Midbrain (tissue), 1 donor: ENCODE measurements at places on chromosomes 6 and 20.

GRCh38 chr6:18053078-18053477, 65.6 kb upstream of the KIF13A start:
- no peak for DNase-seq

DNA sequence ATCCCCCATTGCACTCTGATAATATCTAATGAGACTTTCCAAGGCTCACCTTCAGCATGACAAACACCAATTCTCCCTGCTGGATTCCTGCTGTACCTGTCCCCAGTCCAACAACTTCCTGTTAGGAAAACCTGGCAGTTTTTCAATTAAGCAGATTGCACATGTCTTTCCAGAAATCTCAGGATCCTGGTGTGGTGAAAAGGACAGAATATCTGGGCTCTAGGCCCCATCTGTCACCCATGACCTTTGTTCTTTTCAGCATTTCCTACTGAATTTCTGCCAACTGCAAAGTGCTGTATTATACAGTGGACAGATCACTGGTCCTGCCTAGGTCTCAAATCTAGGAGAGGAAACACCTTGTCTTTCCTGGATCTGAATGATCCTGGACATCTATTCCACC, 27.7 kb upstream of the DTNBP1 start:
- DNase-seq = no peak

DNA sequence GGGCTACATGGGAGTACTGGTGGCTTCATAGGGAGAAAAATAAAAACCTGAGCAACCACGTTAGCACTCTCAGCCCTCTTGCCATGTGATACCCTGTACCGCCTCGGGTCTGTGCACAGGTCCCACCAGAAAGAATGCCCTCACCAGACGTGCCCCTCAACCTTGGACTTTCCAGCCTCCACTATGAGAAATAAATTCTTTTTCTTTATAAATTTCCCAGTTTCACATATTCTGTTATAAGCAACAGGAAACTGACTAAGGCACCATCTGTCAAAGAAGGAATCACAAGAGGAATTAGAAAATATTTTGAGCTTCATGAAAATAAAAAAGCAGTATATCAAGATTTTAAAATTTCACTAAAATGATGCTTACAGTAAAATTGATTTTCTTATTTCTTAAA, 168.4 kb upstream of the BMP5 start:
- DNase-seq = no peak

DNA sequence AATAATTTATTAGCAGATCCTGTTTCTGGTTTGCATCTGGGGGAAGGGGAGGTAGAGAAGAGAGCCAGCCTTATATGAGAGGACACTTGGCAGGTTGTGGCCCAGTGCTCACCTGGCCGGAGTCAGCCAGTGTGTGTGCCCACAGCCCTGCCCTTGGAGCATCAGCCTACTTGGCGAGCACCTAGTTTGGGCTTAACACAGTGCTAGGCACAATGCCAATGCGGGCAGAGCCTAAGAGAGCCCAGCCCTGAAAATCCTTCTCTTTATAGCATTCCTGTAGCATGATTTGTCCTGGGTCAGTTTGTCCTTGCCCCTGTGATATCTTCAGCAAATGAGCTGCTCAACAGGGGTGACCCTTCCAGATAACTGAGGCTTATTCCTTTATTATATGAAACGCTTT, 73.0 kb downstream of the SLX4IP start:
- DNase-seq = no peak

GRCh38 chr6:94254689-94255088, 835.3 kb upstream of the EPHA7 start:
- DNase-seq = peak; percentile 35

GRCh38 chr6:169034516-169035167, 219.0 kb downstream of the THBS2 start:
- DNase-seq = no peak

GRCh38 chr6:142913036-142913510, 31.9 kb downstream of the HIVEP2 start:
- no peak for DNase-seq

DNA sequence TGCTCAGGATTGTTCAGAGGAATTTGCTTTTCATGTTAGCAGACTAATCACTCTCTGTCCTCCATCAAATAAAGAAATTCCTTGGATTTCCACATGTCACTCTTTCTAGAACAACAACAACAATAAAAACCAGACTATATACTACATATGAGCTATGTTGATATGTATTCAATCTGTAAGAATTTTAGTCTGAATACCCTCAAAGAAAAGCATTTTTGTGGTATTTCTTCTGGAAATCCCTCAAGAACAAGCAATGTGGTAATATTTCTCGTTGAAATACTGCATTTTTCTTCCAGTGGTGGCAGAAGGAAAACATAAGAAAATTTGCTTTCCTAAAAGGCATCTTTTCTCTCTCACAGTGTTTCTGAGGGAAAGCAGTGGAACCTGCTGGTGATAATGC, 312.6 kb upstream of the RSPO3 start:
- DNase-seq = no peak

DNA sequence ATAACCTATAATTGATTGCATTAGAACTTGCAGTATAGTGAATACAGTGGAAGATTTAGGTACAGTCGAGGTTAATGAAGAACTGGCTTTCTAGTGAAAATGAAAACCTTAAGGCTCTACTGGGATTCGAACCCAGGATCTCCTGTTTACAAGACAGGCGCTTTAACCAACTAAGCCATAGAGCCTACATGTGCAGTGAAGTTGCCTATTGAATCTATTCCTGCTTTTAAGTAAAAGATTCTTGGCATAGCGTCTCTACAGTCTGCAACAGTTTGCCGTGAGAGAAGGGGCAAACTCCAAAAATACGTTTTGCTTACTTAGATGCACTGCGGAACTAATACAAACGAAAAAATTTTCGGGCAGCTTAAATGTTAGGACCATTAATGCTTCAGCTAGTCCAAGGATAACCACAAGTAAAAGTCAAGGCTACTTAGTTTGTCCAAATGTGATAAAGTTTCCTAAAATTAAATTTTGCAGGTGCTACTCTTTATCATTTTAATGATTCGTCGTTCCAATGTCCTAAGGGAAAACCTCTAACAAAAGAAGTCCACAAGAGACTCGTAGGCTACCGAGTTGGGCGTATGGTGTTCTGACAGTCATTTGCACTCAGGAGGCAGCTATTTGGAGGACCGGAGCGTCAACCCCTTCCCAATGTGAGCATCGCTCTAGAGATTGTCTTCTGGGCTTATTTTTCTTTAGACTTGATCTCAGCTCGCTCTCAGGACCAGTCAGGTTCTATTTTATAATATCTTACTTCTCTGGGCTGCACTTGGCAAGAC, 31.3 kb upstream of the ZSCAN23 start:
- DNase-seq = peak; percentile 59

DNA sequence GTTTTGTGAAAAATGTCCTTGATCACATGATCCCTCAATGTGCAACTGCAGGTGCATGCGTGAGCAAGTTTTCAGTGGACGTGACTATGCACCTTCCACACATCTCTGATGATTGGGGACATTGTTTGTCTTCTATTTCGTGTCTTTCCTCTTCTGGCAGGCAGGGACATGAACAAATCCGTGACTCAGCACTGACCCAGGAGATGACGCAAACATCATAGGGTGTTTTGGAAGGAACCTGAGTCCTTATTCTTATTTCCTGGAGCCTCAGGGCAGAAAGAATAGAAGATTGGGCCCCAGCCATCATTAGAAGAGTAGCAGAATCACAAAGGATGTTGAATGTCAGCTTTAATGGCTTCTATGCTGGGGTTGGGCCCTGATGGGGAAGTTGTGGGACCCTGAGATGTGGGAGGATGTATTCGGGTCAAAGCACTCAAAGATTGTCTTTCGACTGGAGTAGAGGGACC, 11.9 kb upstream of the SIRPD start:
- no peak for DNase-seq

- DNase-seq = no peak
Measured at GRCh38 chr6:124436803-124437202, 525.4 kb upstream of the RNF217 start.

- no peak for DNase-seq
Measured at GRCh38 chr6:166555086-166555485, 31.4 kb downstream of the RAMACL start.

DNA sequence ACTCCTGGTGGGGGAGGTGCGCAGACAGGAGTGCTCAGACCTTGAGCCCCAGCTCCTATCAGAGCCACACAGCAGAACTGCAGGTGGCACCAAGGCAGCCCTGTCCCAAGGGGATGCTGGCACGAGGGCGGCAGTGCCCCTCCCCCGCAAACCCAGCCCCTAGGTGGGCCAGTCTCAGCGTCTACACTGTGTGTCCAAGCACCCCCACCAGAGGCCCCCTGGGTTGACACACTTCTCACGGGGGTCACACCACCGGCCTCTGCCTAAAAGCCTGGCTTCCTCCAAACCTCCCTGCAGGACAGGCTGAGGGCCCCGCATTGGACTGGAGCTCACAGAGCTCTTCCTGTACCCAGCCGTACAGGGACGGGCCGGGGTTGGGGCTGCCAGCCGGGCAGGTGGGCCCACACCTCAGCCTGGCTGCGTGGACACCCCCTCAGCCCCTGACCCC, 8.1 kb downstream of the SLC2A4RG start:
- no peak for DNase-seq

DNA sequence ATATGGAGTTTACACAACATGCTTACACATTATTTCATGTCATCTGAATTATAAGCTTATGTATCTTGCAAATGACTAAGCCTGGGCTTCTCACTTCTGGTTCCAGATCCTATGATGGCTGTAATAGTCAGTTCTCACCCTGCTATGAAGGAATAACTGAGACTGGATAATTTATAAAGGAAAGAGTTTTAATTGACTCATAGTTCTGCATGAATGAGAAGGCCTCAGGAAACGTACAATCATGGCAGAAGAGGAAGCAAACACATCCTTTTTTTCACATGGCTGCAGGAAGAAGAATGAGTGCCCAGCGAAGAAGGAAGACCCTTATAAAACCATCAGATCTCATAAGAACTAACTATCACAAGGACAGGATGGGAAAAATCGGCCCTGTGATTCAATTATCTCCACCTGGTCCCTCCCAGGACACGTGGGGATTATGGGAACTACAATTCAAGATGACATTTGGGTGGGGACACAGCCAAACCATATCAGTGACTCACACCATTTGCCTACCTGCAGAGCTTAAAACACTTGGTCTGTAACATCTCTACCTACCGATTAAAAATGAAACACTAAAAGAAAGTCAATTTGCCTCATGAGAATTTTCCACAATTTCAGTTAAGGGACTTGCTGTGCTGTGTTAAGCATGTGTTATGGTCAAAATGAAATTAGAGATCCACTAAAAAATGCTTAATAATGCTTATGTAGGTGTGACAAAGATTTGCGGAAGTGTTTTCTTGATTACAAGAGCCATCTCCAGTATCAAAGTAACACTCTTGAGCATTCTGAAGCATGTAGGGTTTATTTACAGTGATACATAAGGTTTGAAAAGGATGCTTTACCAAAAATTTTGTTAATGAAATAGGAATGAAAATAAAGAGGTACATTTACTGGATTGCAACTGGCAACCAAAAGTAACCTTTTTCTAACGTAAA, 2.2 kb upstream of the RWDD1 start:
- no peak for DNase-seq

DNA sequence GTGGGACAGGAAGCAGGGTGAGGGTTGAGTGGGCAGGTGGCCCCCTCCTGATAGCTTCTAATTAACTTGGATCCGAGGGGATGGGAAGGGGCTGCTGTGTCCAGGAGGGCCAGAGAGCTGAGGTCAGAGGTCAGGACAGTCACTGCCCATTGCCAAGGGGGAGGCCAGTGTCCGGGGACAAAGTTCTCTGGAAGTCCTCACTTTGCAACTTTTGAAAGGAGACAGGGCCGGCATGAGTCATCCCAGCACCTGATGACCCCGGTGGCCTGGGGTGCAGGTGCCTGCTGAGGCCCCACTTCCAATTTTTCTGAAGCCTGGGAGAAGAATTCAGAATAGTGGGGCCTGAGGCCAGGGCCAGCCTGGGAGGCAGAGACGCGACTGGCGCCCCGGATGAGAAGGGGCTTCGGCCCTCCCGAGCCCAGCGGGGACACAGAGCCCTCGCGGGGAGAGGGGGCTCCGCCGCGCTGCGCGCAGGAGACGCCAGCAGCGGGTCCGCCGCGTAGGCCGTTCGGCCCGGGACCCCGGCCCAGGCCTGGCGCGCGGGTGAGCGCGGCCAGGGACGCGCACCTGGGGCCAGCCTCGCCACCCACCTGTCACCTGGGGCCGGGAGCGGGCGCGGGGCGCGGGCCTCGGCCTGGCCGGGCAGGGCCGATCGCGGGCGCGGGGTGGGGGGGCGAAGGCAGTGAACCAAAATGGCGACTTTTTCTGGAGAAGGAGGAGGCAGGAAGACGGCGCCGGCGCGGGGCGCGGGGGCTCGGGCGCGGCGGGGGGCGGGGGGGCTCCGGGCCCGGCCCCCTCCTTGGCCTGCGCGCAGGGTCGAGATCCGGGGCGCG, 586 bp downstream of the ZNF512B start:
- DNase-seq = no peak

DNA sequence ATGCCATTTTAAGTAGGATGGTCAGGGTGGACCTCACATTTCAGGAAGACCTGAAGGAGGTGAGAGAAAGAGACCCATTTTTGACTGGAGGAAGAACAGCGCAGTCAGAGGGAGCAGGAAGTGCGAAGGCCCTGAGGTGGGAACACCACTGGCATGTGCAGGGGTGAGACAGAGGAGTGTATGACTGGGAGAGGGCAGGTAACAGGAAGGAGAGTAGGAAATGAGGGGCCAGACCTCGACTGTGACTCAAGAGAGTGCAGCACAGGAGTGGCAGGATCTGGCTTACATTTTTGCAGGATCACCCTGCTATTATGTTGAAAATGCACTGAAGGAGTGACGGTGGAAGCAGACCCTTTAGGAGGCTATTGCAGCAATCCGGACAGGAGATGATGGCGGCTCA, 117.7 kb upstream of the CDYL start:
- no peak for DNase-seq

DNA sequence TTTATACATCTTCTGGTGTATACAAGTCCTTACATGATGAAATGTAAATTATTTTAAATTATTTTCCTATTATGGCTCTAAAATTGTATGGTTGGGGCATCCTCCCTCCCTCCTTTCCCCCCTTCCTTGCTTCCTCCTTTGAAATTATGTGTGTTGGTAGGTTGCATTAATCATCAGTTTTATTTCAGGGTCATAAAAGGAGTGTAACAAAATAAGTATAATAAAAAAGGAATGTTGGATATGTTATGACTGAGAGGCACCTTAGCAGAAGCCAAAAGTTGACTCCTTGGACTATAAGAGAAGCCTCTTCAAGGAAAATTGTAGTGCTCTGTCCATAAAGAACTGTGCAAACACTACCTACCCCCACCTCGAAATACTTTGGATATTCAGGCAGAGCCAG, 46.6 kb upstream of the PTPRK start:
- DNase-seq = no peak

- peak; percentile 91 for DNase-seq
Measured at GRCh38 chr6:149454346-149454848, 30.4 kb downstream of the ZC3H12D start.

- no peak for DNase-seq
Measured at GRCh38 chr6:127277878-127278843, 11.5 kb downstream of the RNF146 start.

GRCh38 chr20:8162610-8163009, 30.5 kb downstream of the PLCB1 start:
- DNase-seq = no peak

- DNase-seq = no peak
Measured at GRCh38 chr6:43318011-43318410, 9.4 kb upstream of the CRIP3 start.

GRCh38 chr6:21186479-21187055, 407.0 kb upstream of the SOX4 start:
- DNase-seq = no peak

GRCh38 chr6:89630488-89630887, 8.1 kb downstream of the LYRM2 start:
- DNase-seq = no peak
